ENCODE measurements at places on chromosomes 6 and 20.

- DNase-seq: no peak
These were observed 5.0 kb downstream of the FOXP4 start for GRCh38 chr6:41551086-41551700.

DNA sequence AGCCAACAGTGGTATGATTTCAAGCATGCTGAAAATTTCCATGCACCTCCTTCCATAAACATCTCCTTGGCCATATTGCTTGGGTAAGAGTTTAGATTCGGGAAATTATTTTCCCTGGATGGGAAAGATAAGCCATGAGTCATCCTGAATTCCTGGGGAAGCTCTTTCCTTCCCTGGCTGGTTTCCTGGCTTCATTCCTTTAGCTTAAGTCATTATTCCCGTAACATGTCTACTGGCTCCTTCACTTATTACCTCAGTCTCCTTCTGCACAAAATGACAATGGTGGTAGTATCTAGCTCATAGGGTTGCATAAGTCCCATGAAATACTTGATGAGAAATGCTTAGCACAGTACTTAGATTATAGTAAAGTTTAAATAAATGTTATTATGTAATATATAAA, 27.6 kb downstream of the TINAG start:
- DNase-seq: no peak

DNA sequence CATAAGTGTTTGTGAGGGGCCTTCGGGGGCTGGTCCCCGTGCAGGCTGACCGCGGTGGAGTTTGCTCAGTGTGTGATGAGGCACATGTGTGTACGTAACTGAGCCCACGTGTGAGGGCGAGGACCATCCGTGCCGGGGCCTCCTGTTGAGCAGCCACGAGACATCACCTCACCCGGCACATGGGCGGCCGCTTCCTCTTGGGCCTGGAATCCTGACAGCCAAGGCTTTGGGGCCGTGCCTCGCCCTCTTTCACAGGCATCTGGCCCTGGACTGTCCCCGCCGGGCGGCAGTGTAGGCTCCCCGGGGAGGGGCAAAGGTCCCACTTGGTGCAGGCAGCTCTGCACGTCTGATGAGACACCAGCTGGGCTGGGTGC, 202.3 kb downstream of the DLL1 start:
- no peak for DNase-seq

- DNase-seq: no peak
These were observed 46.1 kb upstream of the TULP4 start for GRCh38 chr6:158266131-158266530.

Data from NCI-H187 treated with DMSO at 0.1 percent for 48 hours (cell line).